ENCODE measurements at places on chromosomes 13 and 19.

DNA sequence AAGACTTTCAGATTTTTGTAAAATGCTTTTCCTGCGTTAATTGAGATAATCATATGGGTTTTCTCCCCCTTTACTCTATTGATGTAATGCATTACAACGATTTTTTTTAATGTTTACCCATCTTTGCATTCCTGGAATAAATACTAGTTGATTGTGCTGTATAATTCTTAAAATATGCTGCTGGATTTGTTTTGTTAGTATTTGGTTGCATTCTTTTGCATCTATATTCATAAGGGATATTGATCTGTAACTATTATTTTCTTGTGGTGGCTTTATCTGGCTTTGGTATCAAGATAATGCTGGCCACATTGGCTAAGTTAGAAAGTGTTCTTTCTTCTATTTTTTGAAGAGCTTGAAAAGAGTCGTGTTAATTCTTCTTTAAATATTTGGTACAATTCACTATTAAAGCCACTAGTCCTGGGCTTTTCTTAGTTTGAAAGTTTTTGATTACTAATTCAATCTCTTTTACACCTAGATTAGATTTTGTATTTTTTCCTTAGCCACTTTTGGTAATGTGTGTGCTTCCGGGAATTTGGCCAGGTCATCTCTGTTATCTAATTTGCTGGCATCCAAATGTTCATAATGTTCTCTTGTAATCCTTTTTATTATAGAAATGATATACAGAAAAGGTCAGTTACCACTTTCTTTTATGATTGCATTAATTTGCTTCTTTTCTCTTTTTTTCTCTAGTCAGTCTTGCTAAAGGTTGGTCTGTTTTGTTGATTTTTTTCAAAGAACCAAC, 29.8 kb downstream of the KL start:
- no peak for DNase-seq

DNA sequence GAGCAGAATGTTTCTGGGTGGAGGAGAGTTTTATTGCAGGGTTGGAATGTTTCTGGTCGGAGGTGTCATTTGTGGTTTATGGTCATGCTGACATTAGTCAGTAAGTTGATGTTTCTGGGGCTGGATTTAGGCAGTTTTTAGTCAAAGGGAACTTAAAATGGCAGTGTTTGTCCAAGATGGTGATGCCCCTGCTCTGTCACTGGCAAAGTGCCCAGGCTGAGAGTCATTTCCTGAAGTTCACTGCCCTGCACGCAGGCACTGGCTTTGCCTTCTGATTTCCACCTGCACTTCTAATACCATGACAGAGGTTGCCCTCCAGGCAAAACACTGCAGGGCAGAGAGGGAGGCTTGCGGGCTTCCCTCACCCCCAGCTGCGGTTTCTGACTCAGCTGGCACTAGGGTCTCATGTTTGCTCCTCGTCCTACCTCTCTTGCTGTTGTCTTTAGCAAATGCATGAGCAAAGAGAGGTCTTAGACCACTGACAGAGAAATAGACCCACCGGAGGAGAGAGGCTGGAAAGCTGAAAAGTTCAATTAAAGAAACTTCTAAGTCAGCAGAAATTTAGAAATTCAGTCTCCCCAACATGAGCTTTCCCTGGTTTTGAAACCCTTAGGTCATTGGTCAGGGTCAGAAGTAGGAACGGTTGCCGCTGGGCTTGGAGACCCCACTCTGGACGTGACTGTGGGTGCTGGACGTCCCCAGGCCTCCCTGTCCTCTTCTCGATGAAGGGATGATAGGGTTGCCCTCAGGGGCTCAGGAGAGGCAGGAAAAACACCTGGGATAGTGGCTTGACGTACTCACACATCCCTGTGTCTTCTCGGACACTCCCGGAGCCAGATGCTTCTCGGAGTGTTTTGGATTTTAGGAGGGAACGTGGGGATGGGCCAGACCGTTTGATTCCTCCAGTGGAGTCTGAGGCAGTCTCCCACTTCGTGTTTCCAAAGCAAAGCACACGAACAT, 26.3 kb downstream of the TMEM255B start:
- no peak for DNase-seq

DNA sequence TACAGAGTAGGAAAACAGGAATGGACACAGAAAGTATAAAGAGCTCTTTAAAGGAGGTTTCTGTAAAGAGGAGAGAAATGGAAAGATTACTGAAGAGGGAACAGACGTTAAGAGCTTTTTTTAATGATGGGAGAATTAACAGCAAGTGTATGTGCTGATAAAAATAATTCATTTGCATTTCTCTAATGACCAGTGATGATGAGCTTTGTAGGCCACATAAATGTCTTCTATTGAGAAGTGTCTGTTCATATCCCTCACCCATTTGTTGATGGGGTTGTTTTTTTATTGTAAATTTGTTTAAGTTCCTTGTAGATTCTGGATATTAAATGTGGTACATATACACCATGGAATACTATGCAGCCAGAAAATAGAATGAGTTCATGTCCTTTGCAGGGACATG, 40.0 kb downstream of the MYO16 start:
- DNase-seq, result no peak

- DNase-seq, result no peak
Measured at GRCh38 chr13:51825165-51825592, 19.8 kb downstream of the TMEM272 start.

- peak; percentile 8 for DNase-seq
Measured at GRCh38 chr19:34172661-34173192, 423 bp downstream of the LSM14A start.

- no peak for DNase-seq
Measured at GRCh38 chr13:50631041-50631440, 212.5 kb downstream of the DLEU7 start.

DNA sequence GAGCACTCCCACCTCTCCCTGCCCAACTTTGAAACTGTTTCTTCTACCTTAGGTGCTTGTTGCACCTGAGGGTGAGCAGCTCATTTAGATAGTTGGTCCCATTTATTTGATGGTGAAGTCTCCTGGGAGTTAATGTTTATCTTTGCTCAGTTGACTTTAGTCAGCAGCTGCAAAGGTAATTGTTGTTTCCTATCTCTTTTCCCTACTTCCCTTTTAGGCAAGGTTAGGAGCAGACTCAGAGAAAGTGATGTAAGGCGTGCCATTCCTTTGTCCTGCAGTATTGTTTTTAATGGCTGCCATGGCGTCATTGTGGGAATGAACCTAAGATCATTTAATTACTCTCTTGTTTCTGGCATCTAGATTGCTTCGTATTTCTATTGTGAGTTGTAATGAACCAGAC, 11.6 kb downstream of the AKAP11 start:
- DNase-seq, result no peak

DNA sequence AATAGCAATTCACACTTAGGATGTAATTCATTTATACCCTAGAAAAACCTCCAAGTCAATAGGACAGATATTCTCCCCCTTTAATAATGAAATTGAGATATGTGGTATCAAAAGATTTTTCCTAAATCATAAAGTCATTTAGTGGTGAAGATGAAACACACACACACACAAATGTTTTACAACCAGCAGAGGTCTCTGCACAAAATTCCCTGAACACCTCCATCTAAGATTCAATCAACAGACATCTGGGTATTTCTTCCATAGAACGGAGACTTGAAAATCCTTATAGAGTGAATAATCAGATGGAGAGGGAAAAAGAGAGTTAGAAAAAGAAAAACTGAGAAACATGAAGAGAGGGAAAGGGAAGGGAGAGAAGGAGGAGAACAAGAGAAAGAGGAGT, 52.8 kb downstream of the MYCBP2 start:
- DNase-seq, result no peak

- DNase-seq, result no peak
Measured at GRCh38 chr13:112772539-112772909, 82.7 kb downstream of the ATP11A start.
